ENCODE measurements at places on chromosomes 3 and 15.

- no peak for DNase-seq
Measured at GRCh38 chr15:91891788-91892345, 38.4 kb downstream of the SLCO3A1 start.

DNA sequence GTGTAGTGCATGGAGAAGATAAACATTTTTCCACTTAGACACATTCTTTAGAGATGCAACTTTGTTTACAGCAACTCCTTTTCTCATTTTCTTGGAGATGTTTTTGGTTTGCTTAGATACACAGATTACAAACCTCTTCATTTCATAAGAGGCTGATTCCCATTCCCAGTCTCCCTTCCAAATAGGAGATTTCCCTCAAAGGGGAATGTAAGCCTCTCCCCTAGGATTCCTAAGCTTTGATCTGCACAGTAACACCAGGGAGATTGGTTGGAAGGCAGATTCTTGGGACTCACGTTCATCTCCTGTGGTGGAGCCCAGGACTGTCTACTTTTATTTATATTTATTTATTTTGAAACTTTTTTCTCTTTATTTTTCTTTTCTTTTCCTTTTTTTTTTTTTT is 63.2 kb downstream of the MCTP2 start:
- no peak for DNase-seq

DNA sequence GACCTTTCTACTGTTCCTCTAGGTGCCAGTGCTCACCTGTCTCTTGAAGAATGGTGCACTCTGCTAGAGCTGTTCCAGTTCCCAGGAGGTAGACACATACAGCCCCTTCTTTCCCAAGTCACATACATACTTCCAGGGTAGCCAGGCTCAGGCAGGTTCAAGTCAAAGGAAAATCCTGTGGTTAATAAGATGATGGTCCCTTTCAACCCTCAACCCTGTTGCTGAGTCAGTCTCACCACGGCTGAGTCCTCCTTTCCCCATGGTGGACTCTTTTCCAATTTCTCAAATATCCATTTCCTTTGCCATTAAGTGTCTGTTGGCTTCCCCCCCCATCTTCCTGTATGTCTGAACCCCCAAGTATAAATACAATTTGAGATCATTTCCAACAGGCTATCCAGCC is 56.1 kb upstream of the ACAN start:
- no peak for DNase-seq

- DNase-seq: no peak
Measured at GRCh38 chr15:36008719-36009118, 462.8 kb upstream of the DPH6 start.

DNA sequence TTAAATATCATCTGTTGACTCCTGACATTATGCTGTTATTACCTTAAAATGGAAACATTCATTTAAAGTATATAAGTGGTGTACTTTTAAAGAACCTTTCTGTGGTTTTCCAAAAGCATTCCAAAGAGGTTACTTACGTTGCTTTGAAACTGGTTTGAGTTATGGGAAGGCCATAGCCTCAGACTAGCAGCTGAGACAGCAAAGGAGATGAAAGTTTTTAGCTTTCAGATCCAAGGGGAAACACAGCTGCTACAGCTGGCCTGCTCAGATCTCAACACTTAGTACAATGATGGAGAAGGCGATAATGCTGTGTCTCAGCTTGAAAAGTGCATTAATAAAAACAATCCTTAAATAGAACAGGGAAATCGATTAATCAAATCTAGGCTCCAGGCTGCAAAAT is 921.1 kb downstream of the ROBO1 start:
- DNase-seq: no peak

- DNase-seq: no peak
Measured at GRCh38 chr3:169629895-169630294, 33.6 kb downstream of the MECOM start.

DNA sequence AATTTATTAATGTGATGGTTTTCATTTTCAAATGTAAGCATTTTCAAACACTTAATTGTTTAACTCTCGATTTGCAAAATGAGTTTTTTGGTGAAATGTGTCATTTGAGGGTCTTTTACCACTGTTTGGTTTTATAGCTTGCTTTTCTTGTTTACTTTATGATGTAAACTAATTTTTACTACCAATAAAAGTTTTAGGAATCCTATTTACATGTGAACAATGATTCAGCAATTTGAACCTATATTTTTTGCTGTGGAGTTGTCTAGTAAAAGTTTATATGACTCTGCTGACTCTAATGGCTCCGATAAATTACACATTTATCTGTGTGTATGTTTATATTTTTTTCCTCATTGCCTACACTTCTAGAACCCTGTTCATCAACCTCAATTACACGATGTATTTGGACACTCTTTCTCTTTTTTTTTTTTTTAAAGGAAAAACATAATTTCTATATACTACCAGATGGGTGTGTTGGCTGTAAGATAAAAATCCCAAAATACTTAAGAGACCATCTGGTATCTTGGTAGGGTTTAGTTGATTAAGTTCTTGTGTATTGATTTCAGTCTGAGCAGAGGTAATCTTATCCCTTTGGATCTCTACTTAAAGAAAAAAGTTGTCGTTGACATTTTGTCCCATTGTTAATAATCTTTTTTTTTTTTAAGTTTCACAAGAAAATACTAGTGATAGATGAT is 89.5 kb downstream of the PTPRG start:
- DNase-seq: no peak

GRCh38 chr3:39148435-39149058 is 4.8 kb downstream of the CSRNP1 start:
- DNase-seq: no peak

- DNase-seq: no peak
Measured at GRCh38 chr15:98228846-98229245, 268.3 kb downstream of the ARRDC4 start.

- DNase-seq: no peak
Measured at GRCh38 chr15:51904931-51905330, 66.6 kb downstream of the LEO1 start.

- no peak for DNase-seq
Measured at GRCh38 chr3:134365766-134366065, 8.5 kb downstream of the AMOTL2 start.

- no peak for DNase-seq
Measured at GRCh38 chr3:45441584-45442310, 53.4 kb downstream of the LARS2 start.

DNA sequence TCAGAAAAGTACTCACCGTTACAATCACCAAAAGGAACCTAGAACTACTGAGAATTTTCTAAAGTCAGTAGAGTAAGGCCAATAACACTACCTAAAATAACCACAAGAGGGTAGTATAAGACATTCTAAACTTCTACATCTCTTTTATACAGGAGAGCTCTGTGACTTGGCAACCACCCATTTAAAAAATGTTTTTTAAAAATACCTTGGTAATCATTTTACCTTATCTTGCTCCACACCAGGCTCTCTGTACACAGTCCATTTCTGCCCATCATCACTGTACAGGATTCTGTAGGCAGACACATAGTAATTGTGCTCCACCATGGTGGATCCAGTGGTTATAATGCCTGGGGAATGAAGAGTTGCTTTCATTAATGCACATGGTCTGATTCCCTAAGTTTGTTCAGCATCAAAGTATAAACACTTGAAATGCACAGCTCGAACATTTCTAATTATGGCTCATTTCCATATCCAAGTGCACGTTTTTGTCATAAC is 54.5 kb downstream of the ST3GAL6 start:
- DNase-seq: no peak

DNA sequence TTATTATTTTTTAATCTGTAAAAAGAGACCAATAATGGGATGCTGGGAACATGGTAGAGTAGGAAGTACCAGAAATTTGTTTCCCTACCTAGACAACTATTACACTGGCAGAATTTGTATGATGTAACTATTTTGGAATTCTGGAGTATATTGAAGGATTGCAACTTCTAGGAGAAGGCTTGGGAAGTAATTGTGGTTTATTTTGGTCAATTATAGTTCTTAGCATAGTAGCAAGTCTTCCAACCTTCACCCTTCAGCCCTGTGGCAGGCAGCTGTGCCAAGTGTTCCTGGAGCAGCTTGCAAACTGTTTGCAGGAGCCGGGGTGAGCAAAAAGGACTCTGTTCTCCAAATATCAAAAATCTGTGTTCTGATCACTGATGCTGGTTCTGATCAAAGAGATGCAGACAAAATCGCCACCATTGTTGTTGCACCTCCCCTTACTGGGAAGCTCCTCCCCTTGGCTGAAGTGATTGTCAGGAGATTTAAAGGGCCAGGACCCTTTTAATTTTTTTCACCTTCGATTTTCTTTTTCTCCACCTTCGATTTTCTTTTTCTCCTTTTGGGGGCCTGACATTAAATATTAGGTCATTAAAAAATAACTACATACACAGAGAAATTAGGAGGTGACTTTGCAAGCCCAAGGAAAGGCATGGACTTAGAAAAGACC is 363.3 kb downstream of the SLC9A9 start:
- DNase-seq: no peak

DNA sequence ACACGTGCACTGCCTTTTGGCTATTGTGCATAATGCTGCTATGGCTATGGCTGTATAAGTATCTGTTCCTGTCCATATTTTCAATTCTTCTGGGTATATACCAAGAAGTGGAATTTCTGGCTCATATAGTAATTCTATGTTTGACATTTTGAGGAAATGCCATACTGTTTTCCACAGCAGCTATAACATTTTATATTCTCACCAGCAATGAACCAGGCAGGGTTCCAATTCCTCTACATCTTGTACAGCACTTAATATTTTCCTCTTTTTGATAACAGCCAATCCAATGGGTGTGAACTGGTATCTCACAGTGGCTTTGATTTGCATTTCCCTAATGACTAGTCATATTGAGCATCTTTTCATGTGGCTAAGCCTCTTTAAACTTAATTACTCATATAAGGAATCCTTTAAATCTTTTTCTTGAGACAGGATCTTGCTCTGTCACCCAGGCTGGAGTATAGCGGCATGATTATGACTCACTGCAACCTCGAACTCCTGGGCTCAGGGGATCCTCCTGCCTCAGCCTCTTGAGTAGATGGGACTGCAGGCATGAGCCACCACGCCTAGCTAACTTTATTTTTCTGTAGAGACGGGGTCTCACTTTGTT is 38.1 kb upstream of the IGDCC4 start:
- no peak for DNase-seq

DNA sequence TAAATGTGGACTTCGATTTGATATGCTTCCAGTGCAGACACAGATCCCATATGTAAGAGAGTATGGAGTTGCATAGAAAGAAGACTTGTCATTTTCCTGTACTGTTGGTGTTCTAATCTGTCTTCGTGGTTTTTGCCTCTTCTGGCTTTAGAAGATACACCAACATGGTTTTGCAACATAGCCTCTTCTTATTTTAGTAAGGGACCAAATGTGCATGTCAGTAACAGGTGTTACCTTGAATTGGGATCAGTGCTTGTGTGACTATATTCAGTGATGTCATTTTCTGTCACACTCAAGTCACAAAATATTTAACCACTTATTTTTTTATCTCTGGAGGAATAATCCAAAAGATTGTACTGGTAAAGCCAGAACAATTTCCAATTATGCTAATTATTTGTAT is 140.4 kb downstream of the SNRPN start:
- no peak for DNase-seq

- DNase-seq: no peak
Measured at GRCh38 chr3:25587094-25587493, 77.6 kb downstream of the TOP2B start.

DNA sequence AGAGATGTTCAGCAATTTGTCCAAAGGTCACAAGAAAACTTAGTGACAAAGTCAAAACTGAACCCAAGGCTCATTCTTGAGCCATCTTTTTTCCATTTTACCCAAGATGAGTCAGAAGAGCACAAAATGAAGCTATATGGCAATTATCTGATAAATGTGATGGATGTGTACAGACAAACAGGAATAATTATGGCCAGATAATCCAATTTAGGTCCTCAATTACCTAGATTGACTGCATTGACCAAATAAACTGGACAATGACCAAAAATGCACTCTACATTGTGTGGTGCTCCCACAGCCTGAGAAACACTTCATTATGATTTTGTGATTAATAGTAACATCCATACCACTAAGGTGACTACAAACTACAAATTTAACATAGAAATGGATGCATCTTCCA is 1105.8 kb downstream of the IGSF11 start:
- DNase-seq: no peak

DNA sequence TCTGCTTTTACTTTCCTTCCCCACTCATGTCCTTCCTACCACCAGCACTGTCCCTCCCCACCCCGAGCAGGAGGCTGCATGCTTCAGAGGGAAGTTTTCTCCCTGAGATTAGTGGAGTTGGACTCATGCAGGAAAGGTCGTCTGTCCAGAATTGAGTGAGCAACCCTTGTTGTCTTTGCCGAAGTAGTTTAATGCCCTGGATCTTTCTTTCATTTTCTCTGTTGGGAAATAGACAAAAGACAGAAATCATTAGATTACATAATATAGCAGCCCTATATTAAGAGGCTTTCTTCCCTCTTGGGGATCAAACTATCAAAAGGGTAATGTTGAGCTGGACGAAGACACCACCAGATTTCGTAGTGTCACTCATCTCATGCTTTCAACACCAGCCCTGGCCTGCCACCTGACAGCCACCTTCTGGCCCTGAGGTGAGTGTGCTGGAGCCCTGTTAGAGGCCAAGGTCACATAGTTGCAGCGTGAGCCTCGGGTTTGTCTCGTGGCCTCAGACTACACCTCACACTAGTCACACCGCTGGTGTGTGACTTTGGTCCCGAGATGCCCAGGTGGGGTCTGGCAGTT is 231.0 kb downstream of the ITPR1 start:
- DNase-seq: no peak

GRCh38 chr3:171491361-171491760 is 31.2 kb upstream of the TNIK start:
- no peak for DNase-seq

GRCh38 chr3:17320266-17320665 is 422.2 kb downstream of the TBC1D5 start:
- DNase-seq: no peak

DNA sequence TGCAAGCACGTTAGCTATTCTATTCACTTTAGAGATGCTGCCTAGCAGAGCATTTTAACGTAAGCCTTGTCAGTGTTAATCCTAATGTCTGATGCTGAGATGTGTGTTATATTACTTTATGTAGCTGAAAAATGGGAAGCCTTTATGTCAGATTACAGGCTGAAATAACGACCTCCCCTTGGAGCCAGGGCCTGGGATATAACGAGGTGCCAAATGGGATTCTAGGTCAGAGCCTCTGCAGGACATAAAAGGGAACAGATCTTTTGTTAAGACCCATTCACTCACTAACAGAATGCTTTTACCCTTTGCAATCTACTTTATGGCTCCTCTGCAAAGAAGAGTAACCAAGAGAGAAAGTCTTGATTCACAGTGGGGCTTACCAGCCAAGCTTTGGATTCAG is 815.5 kb upstream of the CFAP20DC start:
- no peak for DNase-seq

GRCh38 chr15:31049682-31050615 is 51.6 kb downstream of the TRPM1 start:
- DNase-seq: no peak

GRCh38 chr3:50340448-50341329 is at the start of gene RASSF1:
TSS of gene RASSF1 (minus strand) at chr3:50340836. CDS start at chr3:50340805, 31 bp downstream.
- DNase-seq: peak; percentile 62

DNA sequence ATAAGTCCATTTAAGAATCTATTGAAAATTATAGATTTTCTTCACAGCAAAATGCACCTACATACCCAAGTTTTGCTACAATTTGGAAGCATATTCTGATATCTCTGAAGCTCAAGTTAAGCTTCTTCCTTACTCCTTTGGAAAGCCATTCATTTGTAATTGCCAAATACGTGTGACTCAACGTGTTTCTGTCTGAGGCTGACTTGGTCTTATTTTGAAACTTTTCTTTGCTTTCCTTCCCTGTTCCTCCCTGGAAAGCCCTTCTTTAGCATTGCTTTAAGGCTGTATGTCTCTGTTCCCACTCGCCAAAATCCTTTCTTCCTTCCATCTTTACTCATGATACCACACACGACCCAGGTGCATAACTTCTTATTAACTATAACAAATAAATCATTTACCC is 232.0 kb downstream of the ZBBX start:
- DNase-seq: no peak

- DNase-seq: no peak
Measured at GRCh38 chr3:196994056-196994455, 25.4 kb upstream of the PIGZ start.
